T-helper 9 cell (primary cell): ENCODE measurements at places on chromosomes 3 and 15.

DNA sequence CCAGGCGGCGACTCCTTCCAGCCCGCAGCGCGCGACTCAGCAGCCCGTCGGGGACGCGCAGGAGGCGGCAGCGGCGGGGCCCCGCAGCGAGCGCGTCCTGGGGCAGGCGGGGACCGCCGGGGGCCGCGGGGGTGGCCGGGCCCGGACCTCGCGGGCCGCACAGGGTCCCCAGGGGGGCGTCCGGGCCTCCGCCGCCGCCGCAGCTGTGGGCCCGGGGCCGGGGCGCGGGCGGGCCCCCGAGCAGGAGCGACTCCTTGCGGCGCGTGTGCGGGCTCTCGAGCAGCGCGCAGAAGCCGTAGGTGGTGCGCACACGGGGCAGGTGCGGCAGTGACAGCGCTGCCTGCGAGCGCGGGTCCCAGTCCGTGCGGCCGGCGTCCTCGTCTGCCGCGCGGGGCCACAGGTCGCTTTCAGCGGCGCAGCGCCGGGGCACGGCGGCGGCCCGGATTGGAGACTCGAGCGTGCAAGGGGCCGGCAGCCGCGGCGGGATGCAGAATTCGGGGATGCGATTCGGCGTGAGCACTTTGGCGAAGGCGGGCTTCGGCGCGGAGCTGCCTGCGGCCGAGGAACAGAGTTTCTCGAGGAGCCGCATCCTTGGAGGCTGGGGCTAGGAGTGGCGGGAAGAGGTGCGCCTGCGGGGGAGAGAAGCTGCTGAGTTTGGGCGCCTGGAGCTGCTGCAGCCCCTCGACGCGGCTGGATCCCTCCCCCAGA lies 535 bp downstream of the C2CD4B start:
- DNase-seq = no peak

GRCh38 chr3:39205919-39206516 lies 13.6 kb upstream of the XIRP1 start:
- no peak for DNase-seq

GRCh38 chr3:30358871-30359270 lies 247.5 kb upstream of the TGFBR2 start:
- no peak for DNase-seq

- DNase-seq = no peak
Observed at GRCh38 chr3:100395679-100396431, 5.0 kb downstream of the TOMM70 start.

DNA sequence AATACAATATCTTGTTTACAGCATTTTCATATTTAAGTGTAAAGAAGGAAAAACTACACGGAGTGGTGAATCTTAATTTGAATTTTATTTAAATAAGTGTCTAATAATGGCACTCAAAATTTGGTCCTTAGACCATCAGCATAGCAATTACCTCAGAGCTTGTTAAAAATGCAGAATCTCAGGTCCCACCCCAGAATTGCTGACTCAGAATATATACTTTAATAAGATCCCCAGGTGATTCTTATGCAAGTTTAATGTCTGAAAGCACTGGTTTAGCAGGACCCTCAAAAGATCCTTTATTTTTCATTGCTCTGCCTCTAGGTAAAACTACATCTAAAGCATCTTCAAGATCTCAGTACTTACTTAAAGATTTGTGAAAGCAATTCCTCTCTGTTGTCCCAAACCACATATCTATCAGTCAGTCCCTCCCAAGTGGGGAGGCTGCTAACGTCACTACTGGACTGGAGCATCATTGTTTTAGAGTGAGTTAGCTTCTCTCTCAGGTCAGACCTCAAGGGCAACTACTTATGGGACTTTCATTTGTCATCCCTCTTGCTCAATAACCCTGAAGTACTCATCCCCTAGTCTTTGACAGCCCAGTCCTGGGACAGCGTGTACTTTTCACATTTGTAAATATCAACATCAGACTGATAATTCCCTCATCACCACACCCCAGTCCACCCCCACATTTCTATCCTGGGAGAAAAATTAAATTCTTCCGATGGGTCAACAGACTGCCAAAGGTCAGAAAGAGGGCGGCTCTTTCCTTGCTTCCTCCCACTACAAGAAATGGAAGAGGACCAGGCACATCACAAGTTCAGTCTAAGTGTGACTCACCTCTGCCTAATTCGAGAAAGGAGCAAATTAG lies 76.7 kb downstream of the CBLB start:
- DNase-seq = no peak

DNA sequence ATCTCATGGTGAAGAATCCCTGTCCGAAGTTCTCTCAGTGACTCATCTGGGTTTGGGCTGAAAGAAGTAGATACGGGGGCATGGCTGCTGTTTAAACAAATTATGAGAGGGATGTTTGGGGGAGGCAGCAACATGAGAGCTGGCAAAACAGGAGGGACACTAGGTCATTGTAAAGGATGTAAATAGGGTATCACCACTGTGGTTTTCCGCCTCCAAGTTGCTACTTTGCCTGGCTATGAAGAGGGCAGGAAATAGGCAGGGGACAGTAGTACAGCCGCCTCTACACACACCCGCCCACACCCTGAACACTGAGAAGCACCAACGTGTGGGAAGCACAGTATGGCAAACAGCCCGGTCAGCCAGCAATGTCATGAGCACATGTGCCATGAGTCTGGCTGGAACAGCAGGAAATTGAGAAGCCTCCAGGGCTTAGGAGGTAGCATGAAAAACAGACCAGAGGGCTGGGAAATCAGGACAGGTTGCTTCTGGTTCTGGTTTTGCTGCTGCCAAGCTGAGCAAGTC lies 17.1 kb downstream of the HEXA start:
- DNase-seq = no peak
